ENCODE measurements at places on chromosomes 1 and 21. TPM values are rescaled to one million over a fixed set of nuclear protein-coding genes. Genes with fewer than 3 reads are reported as not detected.
A peak's percentile ranks its signal among the peaks of the same experiment; 100 is the strongest.

DNA sequence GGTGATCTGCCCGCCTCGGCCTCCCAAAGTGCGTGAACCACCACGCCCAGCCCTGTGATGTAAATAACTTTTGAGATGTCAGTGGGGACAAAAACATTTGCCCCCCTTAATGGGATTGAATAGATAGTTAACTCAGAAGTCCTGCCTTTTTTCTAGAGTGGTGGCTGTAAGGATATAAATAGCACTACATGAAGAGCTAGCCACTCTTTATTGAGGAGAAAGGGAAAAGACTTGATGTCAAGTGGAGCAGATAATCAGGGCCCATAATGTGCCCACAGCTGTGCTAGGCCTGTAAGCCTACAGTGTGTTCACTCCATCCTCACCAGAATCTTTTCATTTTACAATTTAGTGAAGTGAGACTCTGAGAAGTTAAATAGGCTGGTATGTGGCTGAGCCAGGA, 3.6 kb downstream of the GIPC2 start:
- DNase-seq: no peak

DNA sequence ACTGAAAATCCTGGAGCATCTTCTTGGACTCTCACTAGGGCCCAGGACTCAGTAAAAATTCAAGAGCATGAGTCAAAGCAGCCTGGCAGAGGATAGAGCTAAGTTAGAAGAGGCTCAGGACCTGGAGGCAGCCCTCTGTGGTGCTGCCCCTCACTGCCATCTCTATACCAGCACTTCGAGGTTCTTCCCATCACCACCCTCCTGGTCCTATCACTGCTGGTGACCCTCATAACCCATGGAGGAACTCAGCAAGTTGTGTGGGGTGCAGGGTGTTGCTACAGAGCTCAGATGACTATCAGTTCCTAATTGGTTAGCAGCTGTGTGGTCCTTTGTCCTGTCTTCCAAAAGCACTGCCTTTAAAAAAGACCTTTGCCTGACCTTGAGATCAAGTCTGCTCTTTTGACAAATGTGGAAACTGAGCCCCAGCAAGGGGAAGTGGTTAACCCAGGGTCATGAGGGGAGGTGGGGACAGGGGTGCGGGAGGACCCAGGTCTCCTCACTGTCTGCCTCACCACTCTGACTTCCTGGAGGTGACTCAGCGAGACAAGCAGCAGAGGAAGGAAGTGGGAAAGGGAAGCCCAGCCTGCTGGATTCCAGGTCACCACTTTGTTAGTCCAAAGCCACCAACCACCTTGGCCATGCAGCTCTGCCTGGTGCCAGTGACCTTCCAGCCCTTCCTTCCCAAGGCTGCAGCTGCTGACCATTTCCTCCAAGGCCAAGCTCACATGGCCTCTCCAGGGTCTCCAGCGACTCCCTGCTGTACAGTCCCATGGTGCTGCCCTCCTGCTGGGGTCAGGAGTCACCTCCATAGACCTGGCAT, 199.4 kb upstream of the EDN2 start:
- peak; percentile 94 for DNase-seq

- no peak for DNase-seq
Observed at GRCh38 chr1:205243350-205244191, 15.8 kb downstream of the TMCC2 start.

GRCh38 chr1:59750328-59751003, 64.3 kb upstream of the HOOK1 start:
- peak; percentile 77 for DNase-seq

GRCh38 chr1:14778898-14779865, 180.7 kb downstream of the KAZN start:
- peak; percentile 15 for DNase-seq

- no peak for DNase-seq
Observed at GRCh38 chr1:84550826-84551225, 23.4 kb downstream of the CTBS start.

- peak; percentile 35 for DNase-seq
Observed at GRCh38 chr21:43754948-43755781, 20.9 kb downstream of the CSTB start.

DNA sequence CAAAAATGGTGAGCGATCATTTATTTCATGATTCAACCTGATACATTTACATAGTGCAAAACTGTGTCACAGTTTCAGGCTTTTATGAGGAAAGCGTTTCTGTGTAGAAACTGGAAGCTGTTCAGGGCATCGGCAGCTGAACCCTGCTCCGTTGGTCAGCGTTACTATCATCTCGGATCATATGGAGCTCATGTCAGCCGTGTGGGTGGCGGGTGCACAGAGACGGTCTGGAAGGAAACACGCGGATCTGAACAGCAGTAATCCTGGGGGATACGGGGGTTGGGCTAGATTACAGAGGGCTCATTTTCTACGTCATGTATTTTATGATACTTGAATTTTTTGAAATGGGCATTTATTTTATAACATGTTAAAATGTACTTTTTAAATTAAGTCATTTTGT, 15.1 kb downstream of the C1orf174 start:
- DNase-seq: no peak

DNA sequence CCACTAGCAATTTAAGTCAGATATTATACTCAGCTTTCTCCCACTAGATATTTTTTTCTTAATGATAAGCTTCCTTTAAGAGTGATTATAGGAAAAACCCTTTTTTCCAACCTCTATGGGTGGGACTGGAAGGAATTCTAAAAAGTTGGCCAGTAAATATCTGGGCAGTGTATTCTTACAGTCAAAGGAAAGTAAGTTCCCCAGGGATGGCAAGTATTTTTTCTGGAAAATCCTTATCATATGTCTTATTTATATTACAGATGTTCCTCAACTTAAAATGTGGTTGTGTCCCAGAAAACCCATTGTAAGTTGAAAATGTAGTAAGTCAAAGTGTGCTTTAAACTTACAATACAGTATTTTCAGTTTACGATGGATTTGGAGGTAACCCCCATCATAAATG, 29.2 kb downstream of the CMPK1 start:
- no peak for DNase-seq

DNA sequence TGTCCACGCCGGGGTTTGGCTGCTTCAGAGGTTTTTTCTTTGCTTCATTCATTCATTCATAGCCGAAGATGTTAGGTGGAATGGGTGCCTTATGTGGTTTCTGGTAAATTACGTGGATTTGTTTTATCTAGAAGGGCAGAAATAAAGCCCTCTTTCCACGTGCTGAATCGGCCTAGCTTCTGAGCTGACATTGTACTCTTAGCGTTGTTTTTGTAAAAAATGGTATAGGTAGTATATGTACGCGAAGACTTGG, 1.5 kb downstream of the GALNT2 start:
- DNase-seq: no peak

DNA sequence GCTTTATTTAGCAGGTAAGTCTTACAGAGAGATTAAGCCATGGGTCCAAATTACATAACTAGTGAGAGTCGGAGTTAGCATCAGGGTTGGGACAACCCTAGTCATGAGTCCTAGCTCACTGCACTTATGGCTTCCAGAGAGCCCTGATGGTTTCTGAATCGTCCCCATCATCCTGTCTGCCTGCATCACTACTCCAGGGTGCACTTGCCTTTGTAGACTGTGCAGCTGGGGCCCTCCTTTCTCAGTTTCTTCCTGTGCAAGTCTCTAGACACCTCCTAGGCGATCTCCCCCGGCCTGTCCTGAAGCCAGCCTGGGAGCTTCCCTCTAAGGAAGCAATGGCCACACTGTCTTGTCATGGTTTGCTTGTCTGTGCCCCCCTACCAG, 37.1 kb downstream of the KIAA0040 start:
- no peak for DNase-seq

DNA sequence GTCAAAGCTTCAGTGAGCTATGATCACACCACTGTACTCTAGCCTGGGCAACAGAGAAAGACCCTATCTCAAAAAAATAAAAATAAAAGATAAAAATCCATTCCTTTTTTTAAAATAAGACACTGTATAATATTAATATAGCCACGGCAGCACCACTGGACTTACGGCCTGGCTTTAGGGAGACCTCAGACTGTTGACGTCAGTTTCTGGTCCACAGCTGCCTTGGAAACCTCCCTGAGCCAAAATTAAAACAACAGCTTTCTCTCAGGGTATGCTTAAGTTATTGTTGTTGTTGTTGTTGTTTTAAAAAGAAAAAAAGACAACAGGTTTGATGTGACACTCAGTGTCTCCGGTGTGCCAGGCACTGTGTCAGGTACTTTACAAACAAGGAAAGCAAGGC, 42.0 kb downstream of the CAPZB start:
- DNase-seq: no peak

- no peak for DNase-seq
Observed at GRCh38 chr1:215360758-215361157, 206.3 kb upstream of the KCTD3 start.

GRCh38 chr1:239914751-239915231, 176.9 kb upstream of the FMN2 start:
- peak; percentile 86 for DNase-seq

DNA sequence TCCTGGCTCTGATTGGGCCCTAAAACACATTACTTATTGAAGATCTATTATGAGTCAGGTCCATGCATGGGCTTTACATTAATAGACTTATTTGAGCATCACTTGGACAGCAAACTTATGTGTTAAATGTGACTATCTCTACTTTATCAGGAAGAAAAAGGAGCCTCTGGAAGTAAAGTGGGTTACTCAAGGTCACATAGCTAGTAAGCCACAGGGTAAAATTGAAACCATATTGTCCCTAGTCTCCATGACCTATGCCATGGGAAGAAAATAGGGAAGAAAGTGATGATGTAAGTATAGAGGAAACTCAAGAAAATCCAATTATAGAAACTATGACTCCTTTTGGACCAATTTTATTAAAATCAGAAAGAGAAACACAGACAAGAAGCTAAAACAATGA, 555.3 kb downstream of the NUF2 start:
- no peak for DNase-seq

GRCh38 chr21:25079053-25079452, 528.2 kb downstream of the MRPL39 start:
- DNase-seq: no peak

DNA sequence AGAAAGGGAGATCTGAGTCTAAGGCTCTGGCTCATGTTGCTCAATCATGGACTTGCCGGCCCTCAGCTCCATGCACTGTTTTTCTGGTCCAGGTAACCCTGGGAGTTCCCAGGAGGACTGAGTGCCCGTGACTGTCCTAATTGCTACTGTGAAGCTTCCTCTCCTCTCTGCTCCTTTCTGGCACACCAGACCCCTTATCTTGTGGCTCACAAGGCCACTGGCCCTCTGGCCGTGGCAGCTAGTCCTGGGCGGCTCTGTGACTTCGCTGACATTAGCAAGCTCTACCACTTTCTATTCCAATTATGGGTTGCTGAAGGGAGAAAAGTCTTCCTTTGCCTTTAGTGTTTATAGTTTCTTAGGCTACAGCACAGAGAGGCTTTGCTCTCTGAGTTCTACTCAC, 380.2 kb downstream of the RWDD3 start:
- DNase-seq: no peak

DNA sequence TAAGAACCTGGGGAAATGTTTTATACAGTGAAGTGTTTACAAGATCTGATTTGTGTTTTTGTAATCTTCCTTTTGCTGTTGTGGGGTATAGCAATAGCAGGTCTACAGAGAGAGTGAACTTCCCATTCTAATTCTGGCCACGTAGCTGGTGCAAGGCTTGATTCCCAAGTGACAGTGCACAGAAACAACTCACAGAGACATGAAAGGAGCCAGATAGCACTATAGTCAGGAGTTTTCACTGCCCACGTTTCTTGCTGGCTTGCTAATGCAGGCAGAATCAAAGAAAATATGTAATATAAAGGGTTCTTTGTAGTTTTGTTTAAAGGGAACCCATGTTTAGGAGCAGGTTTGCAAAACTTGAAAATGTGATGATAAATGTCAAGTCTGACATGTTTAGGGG, 170.9 kb upstream of the IVNS1ABP start:
- DNase-seq: no peak

DNA sequence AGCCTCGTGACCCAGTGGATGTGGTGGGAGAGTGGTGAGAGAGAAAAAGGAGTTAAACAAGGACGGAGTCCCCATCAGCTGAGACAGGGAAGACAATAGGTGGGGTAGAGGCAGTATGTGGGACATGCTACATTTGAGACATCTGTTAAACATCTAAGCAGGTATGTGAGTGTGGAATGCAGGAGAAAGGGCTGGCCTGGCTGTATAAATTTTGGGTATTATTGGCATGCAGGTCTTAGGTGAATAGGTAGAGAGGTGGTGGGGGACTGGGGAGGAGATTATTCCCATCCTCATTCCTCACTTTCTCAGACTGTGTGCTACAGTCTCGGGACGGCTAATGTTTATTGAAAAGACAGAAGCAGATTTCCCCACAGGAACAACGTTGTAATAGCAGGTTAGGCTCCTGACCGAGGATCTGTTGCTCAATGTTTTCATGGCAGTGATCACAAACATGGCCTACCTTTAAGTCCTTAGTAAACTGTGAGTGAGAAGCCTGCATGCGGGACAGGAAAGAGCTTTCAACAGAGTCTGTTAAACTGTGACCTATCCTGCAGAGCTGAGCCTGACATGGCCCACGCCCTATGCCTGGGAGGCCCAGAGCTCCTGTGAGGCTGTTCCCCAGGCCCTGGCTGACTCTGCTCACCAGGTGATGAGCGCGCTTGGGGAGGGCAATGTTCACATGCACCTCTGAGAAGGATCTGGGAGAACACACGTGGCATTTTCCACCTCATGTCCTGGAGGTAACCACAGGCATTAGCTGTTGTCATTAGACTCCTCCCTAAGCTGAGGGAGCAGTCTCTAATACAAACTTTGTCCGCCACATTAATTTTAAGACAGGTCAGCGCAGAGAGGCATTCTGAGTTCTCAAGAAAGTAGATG, 16.5 kb downstream of the VSIG8 start:
- DNase-seq: no peak

LCE3E gene
- not detected for polyA plus RNA-seq

SPATA21 gene
- polyA plus RNA-seq: not detected
